ENCODE measurements at places on chromosomes 6 and 20.

DNA sequence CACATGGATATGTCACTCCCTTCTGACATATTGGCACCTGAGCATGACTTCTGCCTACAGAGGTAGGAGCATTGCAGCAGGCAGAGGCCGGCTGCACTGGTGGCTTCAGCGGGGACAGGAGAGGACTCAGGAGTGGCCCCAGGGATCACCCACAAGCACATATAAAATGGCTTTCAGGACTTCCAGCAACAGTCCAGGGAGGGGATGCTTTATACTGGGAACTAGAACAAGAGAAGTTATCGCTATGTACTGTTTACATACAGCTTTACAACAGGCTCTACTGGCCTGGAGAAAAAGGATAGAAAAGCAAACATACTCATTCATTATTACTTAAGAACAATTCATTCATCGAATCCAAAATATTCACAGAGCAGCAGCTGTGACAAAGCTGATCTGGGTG, 337.8 kb downstream of the THBS2 start:
- DNase-seq, result no peak

GRCh38 chr6:127381384-127381783, 38.0 kb upstream of the ECHDC1 start:
- DNase-seq, result no peak

DNA sequence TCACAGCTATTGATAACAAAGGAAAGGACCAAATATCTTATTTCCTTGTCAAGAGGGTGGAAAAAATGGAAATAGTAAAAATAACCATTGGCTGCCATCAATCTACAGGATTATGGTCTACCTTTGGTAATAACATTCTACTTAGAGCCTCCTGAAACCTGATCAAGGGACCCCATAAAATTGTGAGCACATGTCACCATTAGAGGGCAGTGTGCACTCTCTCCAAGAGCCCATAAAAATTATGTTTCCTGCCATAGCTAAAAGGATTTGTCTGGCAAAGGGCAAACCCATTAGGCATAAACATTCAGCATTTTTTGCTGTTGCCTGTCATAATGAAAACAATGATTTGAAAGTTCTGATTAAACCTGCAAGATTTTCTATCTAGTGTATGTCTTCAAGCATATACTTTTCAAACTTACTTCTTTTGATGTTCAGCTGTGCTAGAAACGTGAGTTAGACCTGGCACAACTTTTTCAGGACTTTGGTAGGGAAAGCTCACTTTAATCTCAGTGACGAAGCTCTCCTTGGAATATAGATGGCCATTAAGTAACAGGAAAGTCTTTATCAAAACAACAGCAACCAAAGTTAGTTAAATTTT, 120.7 kb upstream of the ZFP64 start:
- DNase-seq, result no peak

GRCh38 chr6:24957199-24957598, 21.4 kb upstream of the RIPOR2 start:
- no peak for DNase-seq

DNA sequence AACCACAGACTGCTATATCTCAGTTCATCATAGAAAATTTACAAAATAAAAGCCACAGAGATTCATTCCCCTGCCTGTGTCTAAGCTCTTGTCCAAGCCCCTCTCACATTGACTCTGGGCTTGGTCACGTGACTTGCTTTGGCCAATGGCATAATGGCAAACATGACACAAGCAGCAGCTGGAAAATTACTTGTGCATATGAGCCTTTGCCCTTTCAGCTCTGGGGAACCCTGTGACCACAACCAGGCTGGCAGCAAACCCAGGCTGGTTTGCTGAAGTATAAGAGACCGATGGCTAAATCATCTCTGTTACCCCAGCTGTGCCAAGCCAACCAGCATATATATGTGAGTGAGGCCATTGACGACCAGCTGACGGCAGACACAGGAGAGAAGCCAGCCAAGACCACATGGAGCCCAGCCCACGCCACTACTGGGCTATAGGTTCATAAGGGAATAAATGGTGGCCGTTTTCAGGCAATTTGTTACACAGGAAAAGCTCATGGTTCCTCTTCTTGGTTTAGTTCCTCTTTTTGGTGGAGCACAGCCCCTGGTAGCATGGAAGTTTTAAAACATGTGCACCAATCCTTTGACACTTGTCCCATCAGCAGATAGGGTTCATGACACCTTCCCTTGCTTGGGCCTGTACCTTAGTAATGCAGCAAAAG, 31.8 kb upstream of the RSPO4 start:
- DNase-seq, result no peak

DNA sequence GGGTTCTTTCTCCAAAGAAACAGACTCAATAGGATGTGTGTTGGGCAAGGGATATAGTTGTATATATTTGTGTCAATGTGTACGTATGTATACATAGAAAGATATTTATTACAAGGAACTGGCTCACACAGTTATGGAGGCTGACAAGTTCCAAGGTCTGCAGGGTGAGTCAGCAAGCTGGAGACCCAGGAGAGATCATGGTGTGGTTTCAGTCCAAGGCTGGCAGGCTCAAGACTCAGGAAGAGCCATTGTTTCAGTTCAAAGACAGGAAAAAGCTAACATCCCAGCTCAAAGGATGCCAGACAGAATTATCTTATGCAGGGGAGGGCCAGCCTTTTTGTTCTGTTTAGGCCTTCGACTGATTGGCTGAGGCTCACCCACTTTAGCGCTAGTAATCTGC, 89.9 kb upstream of the RALGAPA2 start:
- no peak for DNase-seq

DNA sequence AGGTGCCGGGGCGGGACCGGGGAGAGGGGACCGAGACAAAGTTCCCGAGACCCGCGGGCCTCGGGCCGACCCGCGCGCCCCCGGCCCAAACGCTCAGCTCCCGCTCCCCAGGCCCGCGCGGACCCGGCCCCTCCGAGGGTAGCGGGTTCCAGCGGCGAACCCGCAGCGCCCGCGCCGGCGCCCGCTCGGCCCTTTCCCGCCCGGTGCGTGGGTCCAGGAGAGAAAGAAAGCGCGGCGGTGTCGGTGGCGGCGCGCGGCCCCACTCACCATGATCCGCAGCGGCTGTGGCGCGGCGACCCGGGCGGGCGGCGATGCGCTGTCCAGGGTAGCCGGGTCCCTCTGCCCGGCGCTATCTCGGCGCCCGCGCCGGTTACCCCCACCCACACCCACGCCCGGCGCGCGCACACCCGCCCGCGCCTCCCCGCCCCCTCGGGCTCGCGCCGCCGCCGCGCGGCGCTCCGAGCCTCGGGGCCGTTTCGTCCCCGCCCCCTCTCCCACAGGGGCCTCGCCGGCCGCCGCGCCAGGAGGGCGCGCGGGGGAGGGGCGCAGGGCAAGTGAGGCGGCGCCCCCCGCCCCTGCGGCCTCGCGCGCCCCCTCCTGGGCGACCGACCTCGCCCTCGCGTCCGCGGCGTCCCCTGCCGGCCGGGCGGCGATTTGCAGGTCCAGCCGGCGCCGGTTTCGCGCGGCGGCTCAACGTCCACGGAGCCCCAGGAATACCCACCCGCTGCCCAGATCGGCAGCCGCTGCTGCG, at the start of gene ELOVL2:
ELOVL2 (minus strand) TSS at position 345 of the 751 bp plus-strand sequence; CDS start at position 270, 75 bp downstream.
- peak; percentile 19 for DNase-seq

DNA sequence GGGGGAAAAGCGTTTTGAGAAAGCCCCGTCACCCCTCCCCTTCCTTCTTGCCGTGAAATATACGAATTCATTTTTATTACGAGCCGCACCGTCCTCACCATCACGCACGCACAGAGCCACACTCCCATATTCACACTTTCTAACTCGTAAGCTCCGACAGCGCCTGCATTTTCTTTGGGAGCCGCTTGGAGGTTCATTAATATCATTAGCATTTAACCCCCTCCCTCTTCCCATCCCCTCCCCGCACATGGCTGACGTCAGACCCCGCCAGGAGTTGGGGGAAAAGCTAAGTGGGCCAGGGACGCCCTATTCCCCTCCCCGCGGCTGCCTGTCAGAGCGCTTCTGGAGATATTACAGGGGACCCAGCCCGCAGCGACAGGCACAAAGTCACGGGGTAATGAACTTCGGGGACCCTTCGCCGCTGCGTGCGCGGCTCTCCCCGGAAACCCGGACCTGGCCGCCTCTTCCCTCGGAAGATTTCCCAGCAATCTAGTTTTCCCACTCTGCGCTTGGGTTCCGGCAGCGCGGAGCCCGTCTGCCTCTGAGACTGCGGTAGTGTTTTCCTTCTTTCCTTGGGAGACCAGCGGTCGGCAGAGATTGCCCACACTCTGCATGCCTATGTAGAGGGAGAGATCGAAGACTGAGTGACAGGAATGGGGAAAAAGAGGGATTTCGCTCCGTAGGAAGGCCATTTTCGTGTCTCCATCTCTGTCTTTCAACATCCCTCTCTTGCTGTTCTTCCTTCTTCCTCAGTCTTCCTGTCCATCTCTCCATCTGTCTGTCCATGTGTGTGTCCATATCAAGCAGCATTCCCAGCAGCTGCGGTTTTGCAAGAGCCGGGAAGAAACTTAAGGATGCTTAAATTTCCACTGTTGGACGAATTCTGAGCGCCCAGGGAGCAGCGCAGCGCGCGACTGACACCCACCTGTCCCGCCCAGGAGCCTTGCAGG, at the start of gene NR2E1:
NR2E1 (plus strand) TSS at position 309 of the 950 bp plus-strand sequence. CDS start 744 bp downstream, outside the sequence.
- DNase-seq, result no peak

DNA sequence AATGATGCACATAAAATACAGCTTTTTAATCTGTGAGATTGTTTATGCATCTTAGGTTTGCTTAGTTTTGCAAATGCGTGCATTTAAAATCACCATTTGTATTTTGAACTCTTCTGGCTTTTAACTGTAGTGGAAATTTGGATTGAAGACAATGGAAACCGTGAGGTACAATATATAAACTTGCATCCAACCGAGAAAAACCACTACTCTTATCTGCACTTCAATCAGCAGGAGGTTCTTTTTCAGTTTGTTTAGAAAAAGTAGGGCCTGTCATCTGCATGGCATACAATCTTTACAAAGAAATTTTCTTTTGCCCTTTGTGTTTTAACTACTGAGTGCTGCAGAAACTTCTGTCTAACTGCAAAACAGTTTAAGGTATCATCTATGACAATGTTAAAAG, 132.8 kb downstream of the LAMA2 start:
- no peak for DNase-seq

GRCh38 chr6:94389218-94389617, 969.9 kb upstream of the EPHA7 start:
- no peak for DNase-seq

DNA sequence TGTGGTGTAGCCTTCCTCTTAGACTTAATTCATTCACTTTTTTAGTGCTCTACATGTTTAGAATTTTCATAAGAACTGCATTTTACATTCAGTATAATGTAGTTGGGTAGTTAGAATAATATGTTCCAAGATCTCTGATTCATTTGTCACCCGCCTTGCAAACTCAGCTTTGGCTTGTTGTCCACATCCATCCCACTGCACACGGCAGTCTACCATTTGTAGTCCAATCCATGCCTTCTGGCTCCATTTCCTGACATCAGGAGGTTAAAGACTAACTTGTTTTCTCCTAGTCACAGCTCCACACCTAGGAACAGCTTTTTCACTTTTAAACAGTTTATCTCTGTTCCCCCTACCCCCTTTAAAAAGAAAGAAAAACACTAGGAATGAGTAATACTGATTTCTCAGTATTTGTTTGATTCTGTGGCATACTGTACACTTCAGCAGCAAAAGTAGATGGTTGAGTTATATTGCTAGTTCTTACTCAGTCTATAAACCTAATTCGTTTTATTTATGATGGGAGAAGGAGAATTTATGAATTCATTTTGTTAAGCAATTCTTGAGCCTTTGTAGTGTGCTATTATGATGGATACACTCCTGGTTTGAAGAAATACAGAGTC, 180.9 kb downstream of the ARID1B start:
- DNase-seq, result no peak

GRCh38 chr6:157761331-157761921, 61.6 kb upstream of the SNX9 start:
- no peak for DNase-seq
